GM12878 (cell line): ENCODE measurements at places on chromosomes 7 and 10. TPM values are rescaled to one million over a fixed set of nuclear protein-coding genes. Genes with fewer than 3 reads are reported as not detected.

DNA sequence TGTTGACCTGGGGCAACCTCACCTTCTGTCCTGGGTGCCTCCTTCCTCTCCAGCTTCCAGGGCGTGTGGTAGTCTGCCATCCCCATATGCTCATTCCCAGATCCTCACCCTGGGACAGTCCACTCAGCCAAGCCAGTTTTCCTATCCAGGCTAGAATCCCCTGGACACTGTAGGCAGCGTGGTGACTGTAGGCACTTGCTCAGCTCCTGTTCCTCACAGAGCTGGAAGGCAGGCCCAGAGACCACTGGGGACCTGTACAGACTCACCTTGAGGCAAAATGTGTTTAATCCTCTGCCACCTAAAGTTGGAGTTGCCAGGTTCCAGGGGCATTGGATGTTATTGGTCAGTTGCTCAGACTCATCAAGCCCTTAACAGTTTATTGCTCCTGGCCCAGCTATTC lies 2.4 kb upstream of the GRID1 start:
- no peak for DNase-seq

DNA sequence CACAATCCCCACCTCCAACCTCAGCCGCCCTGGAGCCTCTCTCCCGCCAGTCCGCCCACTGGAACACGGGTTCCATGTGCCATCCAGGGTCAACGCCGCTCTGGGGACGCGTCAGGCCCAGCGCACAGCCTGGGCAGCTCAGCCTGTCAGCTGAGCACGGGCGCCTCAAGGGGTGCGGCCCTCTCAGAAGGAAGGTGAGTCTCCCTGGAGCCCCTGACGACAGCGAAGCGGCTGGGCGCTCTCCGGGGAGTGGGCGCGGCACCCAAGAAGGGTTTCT lies 1.2 kb upstream of the SLC18A3 start:
- DNase-seq: no peak

GRCh38 chr7:45092100-45092930 lies 3.5 kb upstream of the NACAD start:
- no peak for DNase-seq

The TAS2R41 gene
- not detected in 2 replicates for total RNA-seq

DNA sequence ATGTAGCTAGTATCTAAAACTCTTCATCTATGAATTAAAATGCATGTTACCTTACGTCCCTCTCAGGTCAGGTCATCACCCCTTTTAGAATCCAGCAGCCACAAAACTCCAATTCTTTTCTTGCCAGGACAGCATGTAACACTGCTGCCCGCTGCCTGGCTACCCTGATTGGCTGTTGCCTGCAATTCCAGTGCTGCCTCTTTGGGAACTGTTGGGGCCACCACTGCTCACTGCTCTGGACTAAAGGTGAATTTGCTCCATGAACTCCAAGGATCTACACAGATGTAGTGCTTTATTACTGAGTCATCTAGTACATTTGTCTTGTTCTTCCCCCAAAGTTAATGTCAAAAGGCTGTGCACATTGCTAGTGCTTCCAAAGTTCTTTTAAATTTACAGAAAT lies 40.4 kb downstream of the SCIN start:
- DNase-seq: no peak

- no peak for DNase-seq
These were observed 525.2 kb downstream of the LRMDA start for GRCh38 chr10:75956624-75957023.

GRCh38 chr7:93374345-93374940 lies 142.3 kb downstream of the VPS50 start:
- DNase-seq: no peak

The MMD2 gene
- not detected in 2 replicates for total RNA-seq

DNA sequence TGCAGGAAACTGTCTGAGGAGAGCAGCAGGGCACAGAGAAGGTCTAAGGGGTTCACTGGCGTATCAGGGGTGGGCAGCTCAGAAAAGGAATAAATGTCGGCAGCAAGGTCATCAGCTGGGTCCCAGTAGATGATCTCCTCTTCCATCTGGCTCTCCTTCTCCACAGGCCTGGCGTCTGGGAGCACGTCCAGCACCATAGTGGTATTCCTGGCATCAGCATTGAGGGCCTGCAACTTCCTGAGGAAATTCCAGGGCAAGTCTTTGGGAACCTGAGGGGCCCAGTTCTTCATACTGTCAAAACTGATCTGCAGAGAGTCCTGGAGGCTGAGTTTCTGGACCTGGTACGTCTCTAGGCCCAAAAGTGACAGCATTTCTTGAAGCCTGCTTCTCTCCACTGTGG lies 9.6 kb upstream of the MRPS24 start:
- DNase-seq: no peak

DNA sequence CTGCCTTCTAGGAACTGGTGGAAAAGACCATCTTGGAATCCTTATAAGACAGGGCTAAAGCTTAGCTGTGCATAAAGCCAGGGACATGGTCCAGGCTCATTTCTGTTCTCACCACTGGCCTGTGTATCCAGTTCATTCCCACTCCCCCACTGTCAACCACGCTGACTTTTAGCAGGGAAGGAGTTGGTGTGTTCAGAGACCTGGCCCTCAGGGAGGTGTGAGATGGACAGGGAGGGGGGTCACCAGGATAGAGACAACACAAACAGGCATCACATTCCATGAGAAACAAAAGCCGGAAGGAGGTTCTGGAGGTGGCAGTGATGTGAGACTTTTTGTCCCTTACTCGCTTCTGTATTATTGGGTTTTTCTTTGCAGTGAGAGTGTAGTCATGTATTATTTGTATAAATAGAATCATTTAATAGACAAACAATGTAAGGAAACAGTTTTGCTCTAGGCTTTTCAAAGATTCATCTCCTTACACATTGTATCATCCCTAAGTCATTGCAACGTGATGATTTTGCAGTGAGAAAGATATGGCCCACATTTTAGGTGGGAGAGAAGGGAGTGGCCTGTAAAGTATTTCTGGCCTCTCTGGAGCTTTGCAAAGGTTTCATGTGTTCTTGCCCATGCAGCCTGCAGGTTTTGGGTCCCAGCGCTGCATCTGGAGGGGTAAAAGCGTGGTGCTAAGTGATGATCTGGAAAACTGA lies 52.0 kb downstream of the EEPD1 start:
- no peak for DNase-seq

DNA sequence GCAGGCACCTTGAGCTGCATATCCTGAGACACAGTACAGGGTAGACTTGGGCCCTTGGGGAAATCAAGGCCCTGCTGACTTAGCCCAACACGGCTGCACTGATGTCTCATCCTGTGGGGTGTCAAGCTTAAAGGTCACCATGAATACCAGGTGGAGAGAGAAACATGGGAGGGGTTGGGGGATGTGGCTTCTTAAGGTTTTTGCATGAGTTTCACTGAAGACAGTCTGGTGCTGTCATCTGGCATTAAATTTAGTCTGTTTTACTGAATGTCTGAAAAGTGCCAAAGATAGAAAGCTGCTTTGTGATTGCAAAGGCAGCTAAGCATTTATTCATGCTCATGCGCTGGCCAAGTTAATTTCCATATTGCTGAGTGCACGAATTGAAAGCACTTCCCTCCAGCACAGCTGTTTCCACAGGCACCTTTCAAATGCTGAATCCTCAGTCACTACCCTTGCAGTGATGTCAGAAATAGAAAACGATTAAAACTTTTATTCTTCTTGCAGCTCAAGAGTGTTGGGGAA lies 102.1 kb downstream of the OSBPL3 start:
- peak; percentile 62 for DNase-seq

The CTAGE4 gene
- total RNA-seq: 1.3 and 1.5 TPM in 2 replicates

DNA sequence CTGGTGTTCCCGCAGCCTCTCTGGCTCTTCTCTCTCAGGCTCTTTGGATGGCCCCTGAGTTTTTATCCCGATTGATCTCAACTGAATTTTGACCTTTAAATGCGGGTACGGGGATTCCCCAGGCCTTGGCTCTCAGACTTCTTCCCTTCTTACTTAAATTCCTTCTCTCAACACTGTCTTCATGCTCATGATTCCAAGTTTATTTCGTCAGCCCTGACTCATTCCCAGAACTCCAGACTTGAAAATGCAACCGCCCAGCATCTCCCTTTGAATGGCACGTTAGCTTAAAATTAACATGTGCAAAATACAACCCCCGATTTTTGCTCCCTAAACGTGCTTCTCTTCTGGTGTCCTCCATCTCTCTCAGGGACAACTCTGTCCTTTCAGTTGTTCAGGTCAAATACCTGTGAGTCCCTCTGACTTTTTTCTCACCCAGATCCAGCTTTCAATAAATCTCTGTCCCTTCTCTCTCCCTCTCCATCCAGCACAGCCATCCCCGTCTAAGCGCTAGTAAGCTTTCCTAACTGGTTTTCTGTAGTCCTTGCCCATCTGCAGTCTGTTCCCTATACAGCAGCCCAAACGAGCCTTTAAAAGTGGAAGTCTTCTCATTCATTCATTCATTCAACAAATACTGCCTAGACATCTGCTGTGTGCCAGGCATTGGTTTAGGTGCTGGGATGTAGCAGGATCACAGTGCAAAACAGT lies 7.1 kb downstream of the HECW1 start:
- no peak for DNase-seq

DNA sequence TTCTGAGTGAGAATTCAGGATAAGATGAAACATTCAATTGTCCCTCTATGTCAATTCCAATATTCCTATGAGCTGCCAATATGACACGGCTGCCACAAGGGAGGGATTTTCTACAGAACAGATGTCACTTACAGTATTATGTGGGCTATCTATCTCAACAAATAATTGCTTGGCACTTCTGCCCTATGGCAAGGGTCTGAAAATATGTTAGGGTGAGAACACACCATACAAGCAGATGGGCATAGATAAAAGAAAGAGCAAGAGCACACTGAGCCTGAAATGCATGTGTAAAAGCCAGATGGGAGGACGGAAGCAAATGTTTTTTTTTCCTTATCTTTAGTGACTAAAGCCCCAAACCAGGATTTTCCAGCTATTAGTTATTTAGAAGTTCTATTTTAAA lies 70.1 kb upstream of the TFEC start:
- DNase-seq: no peak

The DDC gene
- total RNA-seq: not detected in 2 replicates

DNA sequence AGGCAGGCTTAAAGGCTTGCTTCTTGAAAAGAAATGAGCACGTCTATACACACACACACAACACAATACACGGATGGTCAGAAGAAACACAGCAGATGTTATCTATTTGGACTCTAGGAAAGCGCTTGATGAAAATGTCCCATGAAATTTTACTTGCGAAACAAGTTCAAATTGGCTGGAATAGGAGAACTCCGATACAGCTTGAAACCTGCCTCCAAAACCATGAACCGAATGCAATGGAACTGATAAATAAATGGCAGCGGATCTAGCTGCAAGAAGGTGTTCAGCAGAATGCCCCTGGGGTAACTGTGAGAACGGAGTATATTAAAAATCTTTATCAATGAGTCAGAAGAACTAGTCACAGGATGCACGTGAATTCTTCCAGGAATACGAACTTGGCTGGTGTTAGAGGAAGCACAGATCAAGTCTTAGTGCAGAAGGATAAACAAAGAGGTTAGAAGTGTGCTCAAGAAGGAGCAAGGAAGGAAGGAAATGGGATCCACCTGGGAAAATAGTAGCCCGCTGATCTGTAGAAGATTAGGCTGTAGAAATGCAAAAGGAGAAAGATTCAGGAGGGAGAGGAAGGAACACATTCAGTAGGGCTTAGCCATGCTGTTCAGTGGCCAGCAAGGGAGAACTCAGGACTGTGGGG lies 142.0 kb upstream of the PRKCQ start:
- no peak for DNase-seq

GRCh38 chr10:66786709-66787108 lies 139.1 kb upstream of the LRRTM3 start:
- DNase-seq: no peak

GRCh38 chr10:32961343-32961894 lies 3.4 kb upstream of the ITGB1 start:
- no peak for DNase-seq

DNA sequence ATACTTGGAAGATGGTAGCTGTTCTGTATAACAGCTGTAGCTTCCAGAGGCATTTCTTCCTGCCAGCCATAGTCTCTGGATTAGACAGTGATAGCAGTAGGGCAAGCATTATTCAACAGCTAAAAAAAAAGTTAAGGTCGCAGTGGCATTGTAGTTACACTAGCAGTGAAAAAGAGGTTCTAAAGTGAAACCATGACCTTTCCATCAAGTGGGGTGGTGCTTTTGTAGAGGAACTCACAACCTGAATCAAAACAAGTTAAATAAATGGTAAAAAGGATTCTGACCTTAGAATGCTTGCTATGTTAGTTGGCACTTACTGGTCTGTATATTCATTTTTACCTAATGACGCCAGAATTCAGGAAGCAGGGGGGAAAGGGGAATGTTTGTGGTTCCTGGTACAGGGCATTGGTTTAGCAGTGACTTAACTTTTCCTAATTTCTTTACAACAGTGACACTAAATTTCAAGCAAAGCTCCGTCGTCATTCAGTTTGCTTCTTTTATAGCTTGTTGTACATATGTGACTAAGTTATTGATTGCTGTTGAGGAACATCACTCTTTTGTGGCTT lies 55.0 kb downstream of the GBF1 start:
- no peak for DNase-seq

DNA sequence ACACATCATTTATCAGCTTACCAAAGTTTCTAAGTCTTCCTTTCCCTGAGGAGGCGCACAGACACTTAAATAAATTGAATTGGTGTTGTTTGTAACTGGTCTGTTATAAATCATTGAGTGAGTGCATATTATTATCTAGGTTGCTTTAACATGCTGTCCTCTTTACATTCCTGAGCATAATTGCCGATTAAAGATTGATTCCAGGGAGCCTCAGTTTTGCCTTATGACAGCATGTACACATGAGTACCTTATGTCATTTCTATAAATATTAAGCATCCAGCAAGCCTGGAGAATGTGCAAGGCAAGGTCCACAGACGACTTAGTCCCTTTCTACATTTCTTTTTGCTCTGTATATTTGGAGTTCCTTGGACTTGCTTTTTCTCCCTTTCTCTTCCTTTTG lies 177.9 kb upstream of the STEAP4 start:
- DNase-seq: no peak

DNA sequence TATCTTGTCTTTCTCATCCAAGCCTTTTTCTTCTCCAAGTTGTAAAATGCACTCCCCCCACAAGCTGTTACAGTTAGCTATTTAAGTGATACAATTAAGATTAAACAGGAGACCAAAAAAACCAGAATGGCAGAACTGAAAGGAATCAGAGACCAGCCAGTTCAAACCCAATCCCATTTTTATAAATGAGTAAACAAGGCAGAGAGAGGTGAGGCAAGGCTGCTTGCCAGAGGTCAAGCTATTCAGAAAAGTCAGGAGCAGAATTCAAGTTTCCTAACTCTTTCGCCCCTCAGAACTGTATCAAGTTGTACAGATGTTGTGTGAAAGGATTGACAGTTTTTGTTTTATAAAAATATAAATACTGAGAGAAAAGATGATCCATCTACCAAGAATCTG lies 90.2 kb downstream of the ZFAND4 start:
- no peak for DNase-seq

DNA sequence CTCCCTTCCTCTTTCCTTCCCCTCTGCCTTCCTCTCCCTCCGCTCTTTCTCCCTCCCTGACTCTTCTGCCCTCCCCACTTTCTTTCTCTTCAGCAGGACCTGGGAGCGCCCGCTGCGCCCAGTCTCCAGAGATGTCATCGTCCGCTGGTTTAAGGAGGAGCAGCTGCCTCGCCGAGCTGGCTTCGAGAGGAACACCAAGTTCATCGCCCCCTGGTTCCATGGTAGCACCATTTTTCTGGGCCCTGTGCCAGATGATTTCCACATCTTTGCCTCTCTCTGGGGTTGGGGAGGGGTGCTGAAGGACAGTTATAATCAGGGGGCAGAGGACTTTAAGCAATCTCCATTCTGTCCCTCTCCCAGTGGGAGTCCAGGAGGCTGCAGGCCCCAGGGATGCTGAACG lies 71.6 kb downstream of the SH2D4B start:
- DNase-seq: no peak

The NPC1L1 gene
- total RNA-seq: 0.08 TPM in 1 of 2 replicates, not detected in the other

- peak; percentile 34 for DNase-seq
These were observed 57.4 kb downstream of the CDK6 start for GRCh38 chr7:92778972-92779371.

The C10orf105 gene
- total RNA-seq: 0.03 and 0.05 TPM in 2 replicates
